ENCODE measurements at places on chromosomes 13 and 19.

- no peak for DNase-seq
These were observed 769.9 kb upstream of the SLITRK6 start for GRCh38 chr13:86569119-86569518.

DNA sequence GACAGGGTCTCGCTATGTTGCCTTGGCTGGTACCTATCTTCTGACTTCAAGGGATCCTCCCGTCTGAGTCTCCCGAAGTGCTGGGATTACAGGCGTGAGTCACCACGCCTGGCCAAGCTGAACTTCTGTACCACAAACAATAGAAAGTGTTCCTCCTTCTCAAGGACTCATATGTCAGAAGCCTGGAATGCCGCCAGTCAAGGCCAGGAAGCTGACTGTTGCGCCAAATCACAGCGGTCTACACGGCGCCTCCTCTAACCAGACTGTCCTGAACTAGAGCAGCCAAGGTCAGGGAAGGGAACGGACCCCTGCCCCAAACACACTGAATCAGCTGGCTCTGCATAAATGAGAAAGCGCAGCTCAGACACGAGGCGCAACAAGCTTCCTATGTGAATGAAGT, 14.6 kb downstream of the RAB20 start:
- peak; percentile 87 for DNase-seq

- no peak for DNase-seq
These were observed 16.0 kb upstream of the GTF2F2 start for GRCh38 chr13:45104261-45104660.

- no peak for DNase-seq
These were observed 9.8 kb downstream of the DCAF15 start for GRCh38 chr19:13961826-13962698.

- DNase-seq, result peak; percentile 36
These were observed 220.1 kb downstream of the FOXO1 start for GRCh38 chr13:40446365-40446764.

- DNase-seq, result no peak
These were observed 98.3 kb downstream of the SLITRK5 start for GRCh38 chr13:87769445-87769844.

DNA sequence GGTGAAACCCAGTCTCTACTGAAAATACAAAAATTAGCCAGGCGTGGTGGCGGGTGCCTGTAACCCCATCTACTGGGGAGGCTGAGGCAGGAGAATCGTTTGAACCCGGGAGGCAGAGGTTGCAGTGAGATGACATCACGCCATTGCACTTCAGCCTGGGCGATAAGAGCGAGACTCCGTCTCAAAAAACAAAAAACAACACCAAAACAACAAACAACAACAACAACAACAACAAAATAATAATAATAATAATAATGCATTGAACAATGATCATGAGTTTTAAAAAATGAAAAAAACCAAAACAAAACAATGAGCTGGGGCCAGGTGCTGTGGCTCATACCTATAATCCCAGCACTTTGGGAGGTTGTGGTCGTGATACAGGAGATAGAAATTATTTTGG, 23.1 kb upstream of the HOMER3 start:
- DNase-seq, result no peak

- no peak for DNase-seq
These were observed 30.7 kb downstream of the PDE4A start for GRCh38 chr19:10450853-10451609.

GRCh38 chr13:80276371-80277289, 64.3 kb downstream of the SPRY2 start:
- no peak for DNase-seq
